Regular cardiac myocyte (primary cell): ENCODE measurements at places on chromosomes 13 and 19. TPM values are rescaled to one million over a fixed set of nuclear protein-coding genes. Genes with fewer than 3 reads are reported as not detected.

ZNF30 gene
- total RNA-seq: 2.7 and 3.1 TPM in 2 replicates

KIRREL2 gene
- 0.28 TPM in 1 of 2 replicates, not detected in the other for total RNA-seq

ZNF813 gene
- 4.2 and 4.4 TPM in 2 replicates for total RNA-seq

KCNK6 gene
- total RNA-seq: 7.1 and 11.3 TPM in 2 replicates

PRODH2 gene
- total RNA-seq: not detected in 2 replicates

COL5A3 gene
- 4.0 and 18.6 TPM in 2 replicates for total RNA-seq

CYP4F2 gene
- not detected in 2 replicates for total RNA-seq

RNF17 gene
- total RNA-seq: 0.28 TPM in 1 of 2 replicates, not detected in the other

ZNF544 gene
- total RNA-seq: 42.0 and 44.5 TPM in 2 replicates

ZNF726 gene
- 2.0 and 6.5 TPM in 2 replicates for total RNA-seq

TMEM272 gene
- not detected in 2 replicates for total RNA-seq

RFX1 gene
- total RNA-seq: 1.1 and 2.7 TPM in 2 replicates

ZNF665 gene
- 3.6 and 6.8 TPM in 2 replicates for total RNA-seq

GTF3A gene
- total RNA-seq: 95.6 and 187 TPM in 2 replicates

SPART gene
- total RNA-seq: 69.2 and 101 TPM in 2 replicates

MYADM gene
- total RNA-seq: 8.5 and 15.3 TPM in 2 replicates

GIPR gene
- total RNA-seq: 0.28 and 0.38 TPM in 2 replicates

SIAH3 gene
- total RNA-seq: not detected in 2 replicates

SDHAF1 gene
- 12.1 and 12.5 TPM in 2 replicates for total RNA-seq

SIX5 gene
- 8.1 and 11.3 TPM in 2 replicates for total RNA-seq

RELB gene
- 5.0 and 11.0 TPM in 2 replicates for total RNA-seq

EXOC3L2 gene
- 0.28 TPM in 1 of 2 replicates, not detected in the other for total RNA-seq

ODAD3 gene
- 0.28 and 0.38 TPM in 2 replicates for total RNA-seq

ZNF77 gene
- 2.3 and 4.2 TPM in 2 replicates for total RNA-seq

PRX gene
- total RNA-seq: 0.58 and 1.7 TPM in 2 replicates

CYP2A6 gene
- not detected in 2 replicates for total RNA-seq

ZNF844 gene
- total RNA-seq: 9.0 and 16.6 TPM in 2 replicates

ABHD13 gene
- 8.2 and 8.4 TPM in 2 replicates for total RNA-seq

ZNF99 gene
- total RNA-seq: under 0.01 TPM in 1 of 2 replicates, not detected in the other

MBD3L3 gene
- total RNA-seq: not detected in 2 replicates

NAA16 gene
- total RNA-seq: 5.6 and 7.0 TPM in 2 replicates

SMAD9 gene
- 4.8 and 5.0 TPM in 2 replicates for total RNA-seq

IZUMO2 gene
- total RNA-seq: not detected in 2 replicates

IFI30 gene
- 74.4 and 75.5 TPM in 2 replicates for total RNA-seq

CNN1 gene
- 10.2 and 56.1 TPM in 2 replicates for total RNA-seq

LRP3 gene
- total RNA-seq: 22.8 and 34.1 TPM in 2 replicates

ELSPBP1 gene
- not detected in 2 replicates for total RNA-seq

PEAK3 gene
- total RNA-seq: not detected in 2 replicates

MOB3A gene
- total RNA-seq: 8.5 and 17.1 TPM in 2 replicates

SCEL gene
- not detected in 2 replicates for total RNA-seq

TTC9B gene
- not detected in 2 replicates for total RNA-seq

CRLF1 gene
- 19.7 TPM in 2 replicates for total RNA-seq

ZC3H13 gene
- 15.2 and 19.0 TPM in 2 replicates for total RNA-seq

F2RL3 gene
- 0.28 TPM in 1 of 2 replicates, not detected in the other for total RNA-seq

CC2D1A gene
- total RNA-seq: 5.1 and 7.1 TPM in 2 replicates

SERPINE3 gene
- total RNA-seq: under 0.01 TPM in 1 of 2 replicates, not detected in the other
